ENCODE measurements at places on chromosomes 2 and 18. TPM values are rescaled to one million over a fixed set of nuclear protein-coding genes. Genes with fewer than 3 reads are reported as not detected.

The ARPC2 gene
- total RNA-seq = 421 TPM

The MERTK gene
- 1.0 TPM for total RNA-seq

The DPYSL5 gene
- total RNA-seq = not detected

The COL3A1 gene
- total RNA-seq = 0.74 TPM

The NAT8 gene
- total RNA-seq = not detected

The MARCHF7 gene
- 68.7 TPM for total RNA-seq

The FASTKD1 gene
- total RNA-seq = 54.6 TPM

The SLC9A4 gene
- total RNA-seq = 0.05 TPM

The DIPK1C gene
- not detected for total RNA-seq

The ADGRF3 gene
- 2.8 TPM for total RNA-seq

The PSTPIP2 gene
- 21.2 TPM for total RNA-seq

The RAX gene
- total RNA-seq = not detected

The RAPGEF4 gene
- 0.18 TPM for total RNA-seq

The SPP2 gene
- 0.37 TPM for total RNA-seq

The FAM237A gene
- not detected for total RNA-seq

The CCDC148 gene
- not detected for total RNA-seq

The LRRC30 gene
- total RNA-seq = not detected

The PRKAG3 gene
- total RNA-seq = not detected

The RFX8 gene
- total RNA-seq = not detected

The AOX1 gene
- total RNA-seq = 0.80 TPM

The SPDYA gene
- total RNA-seq = 0.58 TPM

The BMPR2 gene
- 15.7 TPM for total RNA-seq

The SMYD5 gene
- total RNA-seq = 34.4 TPM

The C2orf15 gene
- total RNA-seq = 1.1 TPM

The GCKR gene
- not detected for total RNA-seq

The ANKRD44 gene
- 93.8 TPM for total RNA-seq

The SP5 gene
- not detected for total RNA-seq

The MOGAT1 gene
- not detected for total RNA-seq

The TOGARAM2 gene
- not detected for total RNA-seq

The MYL12B gene
- 195 TPM for total RNA-seq

The NEU4 gene
- total RNA-seq = 0.28 TPM

The ANKRD29 gene
- 1.4 TPM for total RNA-seq

The SERPINB10 gene
- total RNA-seq = 21.6 TPM

The RGPD4 gene
- not detected for total RNA-seq

The OSBPL1A gene
- 0.27 TPM for total RNA-seq

The RNF152 gene
- total RNA-seq = 0.03 TPM

The CRACDL gene
- 0.72 TPM for total RNA-seq

The PUS10 gene
- 12.6 TPM for total RNA-seq

The CASP10 gene
- 12.4 TPM for total RNA-seq

The CD207 gene
- not detected for total RNA-seq

The DDX18 gene
- 71.3 TPM for total RNA-seq

The CDH7 gene
- total RNA-seq = not detected
